ENCODE measurements at places on chromosomes 12 and 14.

GRCh38 chr12:79059557-79059956 lies 195.0 kb downstream of the SYT1 start:
- DNase-seq, result no peak

- DNase-seq, result peak; percentile 84
Measured at GRCh38 chr12:80472911-80473500, 29.0 kb downstream of the PTPRQ start.

GRCh38 chr12:88308825-88309224 lies 166.7 kb downstream of the TMTC3 start:
- peak; percentile 97 for DNase-seq

- DNase-seq, result peak; percentile 54
Measured at GRCh38 chr12:64256166-64256800, 34.2 kb upstream of the KICS2 start.

Data from HCEC 1CT (cell line).